ENCODE measurements at places on chromosomes 2 and 18. TPM values are rescaled to one million over a fixed set of nuclear protein-coding genes. Genes with fewer than 3 reads are reported as not detected.
A peak's percentile ranks its signal among the peaks of the same experiment; 100 is the strongest.

DNA sequence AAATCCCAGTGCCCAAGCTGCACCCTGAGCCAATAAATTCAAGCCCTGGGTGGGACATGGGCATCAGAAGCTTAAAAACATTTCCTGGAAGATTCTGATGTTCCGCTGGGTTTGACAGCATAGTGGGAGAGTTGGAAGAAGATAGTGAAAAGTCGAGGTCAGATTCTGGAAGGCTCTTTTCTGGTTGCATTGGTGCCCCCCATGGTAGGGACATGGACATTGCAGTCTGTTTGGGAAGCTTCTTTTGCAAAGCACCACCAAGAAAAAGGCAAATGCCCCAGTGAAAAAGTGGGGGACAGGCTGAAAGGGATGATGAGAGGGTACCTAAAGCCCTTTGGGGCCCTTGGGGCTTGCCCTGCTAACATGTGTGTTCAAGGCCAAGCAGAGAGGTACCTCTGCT lies 21.0 kb downstream of the MERTK start:
- DNase-seq: no peak

GRCh38 chr2:56286936-56287335 lies 103.1 kb downstream of the CCDC85A start:
- no peak for DNase-seq

- DNase-seq: peak; percentile 86
These were observed 1280.5 kb upstream of the ZEB2 start for GRCh38 chr2:145800151-145801091.

GRCh38 chr2:70935468-70936164 lies at the start of gene ATP6V1B1:
Gene ATP6V1B1, plus strand, starts transcription at chr2:70935900. Its CDS starts 55 bp downstream, at chr2:70935955.
- no peak for DNase-seq

DNA sequence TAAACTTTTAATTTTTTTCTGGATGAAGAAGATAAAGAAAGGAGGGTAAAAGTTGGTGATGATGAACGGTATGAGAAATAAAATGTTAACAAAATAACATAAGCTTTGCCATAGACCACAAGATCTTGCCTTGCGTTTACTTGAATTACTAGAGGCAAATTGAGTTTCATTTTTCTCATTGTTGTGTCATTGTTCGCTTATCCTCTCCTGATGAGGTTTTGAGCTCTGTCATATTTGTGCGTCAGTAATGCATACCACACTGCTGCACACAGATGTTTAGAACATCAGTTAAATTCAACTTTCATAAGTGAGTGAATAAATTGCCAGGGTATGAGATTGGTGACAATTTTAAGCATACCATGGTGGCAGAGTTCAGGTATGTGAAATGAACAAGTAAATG lies 843.6 kb downstream of the SUCLG1 start:
- no peak for DNase-seq

The STAT4 gene
- 1.6 TPM for total RNA-seq

The CCL20 gene
- 1.2 TPM for total RNA-seq

The AP1S3 gene
- 28.8 TPM for total RNA-seq

All from epithelial cell of proximal tubule (primary cell).